T follicular helper cell (primary cell): ENCODE measurements at places on chromosomes 13 and 19.

GRCh38 chr13:46577696-46578589 lies 25.0 kb downstream of the LRCH1 start:
- DNase-seq: no peak

DNA sequence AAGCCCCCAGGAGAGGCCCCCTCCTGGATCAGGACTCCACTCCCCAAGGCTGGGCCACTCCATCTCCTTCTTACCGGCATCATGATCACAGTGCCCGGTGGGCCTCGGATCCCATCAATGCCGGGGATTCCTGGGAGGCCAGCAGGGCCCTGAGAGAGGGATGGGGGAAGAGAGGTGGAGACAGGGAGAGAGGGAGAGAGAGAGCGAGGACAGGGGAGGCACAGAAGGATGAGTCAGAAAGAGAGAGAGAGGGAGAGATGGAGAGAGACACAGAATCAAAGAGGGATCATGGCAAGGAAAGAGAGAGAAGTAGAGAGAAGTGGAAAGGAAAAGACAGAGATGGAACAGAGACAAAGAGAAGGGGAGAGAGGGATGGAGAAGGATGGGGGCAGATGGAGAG lies 13.8 kb downstream of the COL5A3 start:
- DNase-seq: no peak

DNA sequence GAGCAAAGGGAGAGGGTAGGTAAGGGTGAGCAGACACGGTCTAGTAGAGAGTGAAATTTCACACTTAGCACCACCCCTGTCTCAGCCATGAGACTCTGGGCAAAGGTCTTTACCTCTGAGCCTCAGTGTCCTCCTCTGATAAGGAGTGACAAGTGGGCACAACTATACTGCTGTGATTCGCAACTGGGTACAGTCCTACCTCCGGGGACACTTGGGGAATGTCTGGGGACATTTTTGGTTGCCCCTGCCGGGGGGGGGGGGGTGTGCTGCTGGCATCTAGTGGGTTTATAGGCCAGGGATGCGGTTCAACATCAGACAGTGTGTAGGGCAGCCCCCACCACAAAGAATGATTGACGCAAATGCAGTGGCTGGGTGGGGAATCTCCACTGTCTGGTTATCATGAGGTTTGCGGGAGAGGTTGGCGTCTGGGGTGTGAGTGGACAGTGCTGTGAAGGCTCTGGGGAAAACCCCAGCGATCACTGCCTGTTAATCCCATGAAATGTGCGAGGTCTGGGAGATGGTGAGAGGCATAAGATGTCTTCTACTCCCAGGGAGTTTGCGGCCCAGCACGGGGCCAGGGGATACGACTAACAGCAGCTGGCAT lies 4.3 kb downstream of the NACC1 start:
- DNase-seq: no peak

DNA sequence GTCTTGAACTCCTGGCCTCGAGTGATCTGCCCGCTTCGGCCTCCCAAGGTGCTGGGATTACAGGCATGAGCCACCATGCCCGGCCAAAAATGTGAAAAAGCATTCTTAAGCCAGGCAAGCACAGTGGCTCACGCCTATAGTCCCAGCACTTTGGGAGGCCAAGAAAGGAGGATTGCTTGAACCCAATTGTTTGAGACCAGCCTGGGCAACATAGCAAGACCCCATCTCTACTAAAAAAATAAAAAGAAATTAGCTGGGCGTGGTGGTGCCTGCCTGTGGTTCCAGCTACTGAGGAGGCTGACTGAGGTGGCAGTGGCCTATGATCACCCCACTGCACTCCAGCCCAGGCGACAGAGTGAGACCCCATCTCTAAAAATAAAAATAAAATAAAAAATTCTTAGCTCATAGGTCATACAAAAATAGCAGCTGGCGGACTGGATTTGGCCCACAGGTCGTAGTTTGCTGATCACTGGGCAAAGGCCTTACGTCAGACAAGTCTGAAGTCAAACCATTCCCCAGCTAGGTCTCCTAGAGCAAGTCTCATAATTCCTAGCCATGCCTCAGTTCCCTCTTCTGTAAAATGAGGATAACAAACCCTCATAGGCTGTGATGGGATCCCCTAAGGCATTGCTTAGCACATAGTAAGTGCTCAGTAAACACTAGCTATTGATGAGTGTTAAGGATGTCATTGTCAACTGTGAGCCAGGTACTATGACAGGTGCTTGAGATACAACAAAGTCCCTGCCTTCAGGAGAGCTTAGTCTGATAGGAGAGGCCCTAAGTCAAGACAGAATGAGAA lies 36.0 kb downstream of the INSR start:
- DNase-seq: no peak

DNA sequence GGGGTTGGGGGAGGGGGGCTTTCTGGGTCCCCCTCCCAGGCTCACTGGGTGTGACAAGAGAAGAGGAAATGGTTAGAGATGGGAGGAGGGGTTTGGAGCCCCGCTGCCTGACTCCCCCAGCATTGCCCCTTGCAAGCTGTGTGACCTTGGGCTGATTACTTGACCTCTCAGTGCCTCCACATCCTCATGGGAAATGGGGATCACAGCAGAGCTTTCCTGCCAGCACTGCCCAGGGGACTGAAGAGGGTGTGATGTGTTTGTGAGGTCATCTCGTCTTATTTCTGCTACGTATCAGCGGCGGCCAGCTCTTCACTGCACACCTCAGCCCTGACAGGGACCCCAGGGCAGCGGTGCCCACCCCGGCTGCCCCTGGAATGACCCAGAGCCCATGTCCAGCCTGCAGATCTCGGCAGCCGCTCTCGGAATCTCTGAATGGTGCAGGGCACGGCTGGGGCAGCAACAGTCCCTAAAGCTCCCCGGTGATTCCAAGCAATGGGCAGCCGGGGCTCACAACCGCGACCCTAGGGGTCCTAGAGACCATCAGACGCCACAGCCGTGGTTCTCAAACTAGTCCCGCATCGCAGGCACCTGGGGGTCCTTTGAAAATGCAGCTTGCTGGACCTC lies 8.4 kb downstream of the PNMA8B start:
- no peak for DNase-seq
